ENCODE measurements at places on chromosomes 12 and 14.

DNA sequence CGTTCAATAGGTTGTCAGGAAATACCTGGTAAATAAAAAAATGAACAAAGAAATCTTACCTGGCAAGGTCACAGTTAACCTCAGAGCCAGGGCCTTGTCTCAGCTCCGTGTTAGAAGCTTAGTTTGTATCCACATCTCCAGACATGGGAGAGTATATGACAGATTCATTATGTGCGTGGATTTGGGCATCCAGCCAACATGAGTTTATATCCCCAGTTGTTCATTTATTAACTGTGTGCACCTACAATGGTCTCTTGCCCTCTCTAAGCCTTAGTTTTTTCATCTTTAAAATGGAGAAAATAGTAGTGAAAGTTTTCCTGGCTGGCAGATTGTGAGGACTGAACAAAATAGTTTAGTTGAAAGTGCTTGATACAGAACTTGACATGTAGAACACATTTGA lies 437.8 kb downstream of the NPAS3 start:
- DNase-seq: no peak

DNA sequence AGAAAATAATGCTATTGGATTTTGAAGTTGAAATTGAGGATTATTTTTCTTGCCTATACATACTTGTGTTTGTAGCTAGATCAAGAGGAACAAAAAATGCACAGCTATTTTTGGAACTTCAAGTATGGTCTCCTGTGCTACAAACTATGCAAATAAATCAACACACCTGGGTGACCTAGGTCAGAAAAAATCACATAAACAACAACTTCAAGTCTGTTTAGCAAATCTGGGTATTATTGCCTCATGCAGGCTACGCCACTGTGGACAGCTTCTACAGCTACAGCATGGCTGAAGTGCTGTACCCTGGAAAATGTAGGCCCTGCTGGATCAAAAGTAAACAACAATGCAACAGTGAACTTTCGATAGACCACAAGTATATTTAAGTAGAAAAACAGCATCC lies 87.5 kb downstream of the SLC6A15 start:
- no peak for DNase-seq

DNA sequence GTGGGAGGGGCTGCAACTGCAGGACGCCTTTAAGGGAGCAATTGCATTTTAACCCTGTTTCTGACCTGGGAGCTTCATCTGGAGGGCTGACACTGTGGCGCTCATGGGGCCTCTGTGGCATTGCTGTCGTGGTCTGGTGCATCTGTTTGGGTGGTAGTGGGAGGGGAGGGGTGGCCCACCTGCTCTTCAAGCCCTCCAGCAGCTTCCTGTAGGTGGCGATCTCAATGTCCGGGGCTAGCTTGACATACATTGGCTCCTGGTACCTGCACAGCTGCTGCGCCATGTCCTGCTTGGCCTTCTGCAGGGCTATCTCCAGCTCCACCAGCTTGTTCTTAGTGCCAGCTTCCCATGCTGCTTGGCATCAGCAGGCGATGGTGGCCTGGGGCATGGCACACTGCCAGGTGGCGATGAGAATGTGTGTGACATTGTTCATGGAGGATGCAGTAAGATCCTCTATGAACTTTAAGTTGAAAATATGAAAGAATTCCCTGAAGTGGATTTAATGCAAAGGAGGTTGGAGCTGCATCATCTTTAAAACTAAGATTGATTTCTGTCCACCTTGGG lies 7.7 kb upstream of the KRT82 start:
- DNase-seq: no peak

GRCh38 chr12:12353807-12354206 lies 3.1 kb upstream of the BORCS5 start:
- no peak for DNase-seq

DNA sequence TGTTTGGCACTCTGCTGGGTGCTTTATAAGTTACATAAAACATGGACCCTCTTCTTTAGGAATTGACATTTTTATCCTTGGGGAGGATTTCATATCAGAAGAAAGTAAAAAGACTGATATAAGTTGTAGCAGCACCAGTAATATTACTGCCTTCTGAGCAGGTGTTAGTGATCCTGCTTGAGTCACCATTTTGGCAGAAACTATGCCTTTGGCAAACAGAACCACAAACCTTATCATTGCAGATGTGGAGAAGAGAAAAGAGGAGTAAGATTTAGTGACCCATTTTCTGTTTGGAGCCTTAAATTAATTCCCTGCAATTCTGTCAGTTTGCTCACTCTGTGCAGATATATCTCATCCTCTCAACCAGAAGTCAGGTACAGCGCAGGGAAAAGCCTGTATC lies 23.0 kb downstream of the ZNF410 start:
- no peak for DNase-seq

DNA sequence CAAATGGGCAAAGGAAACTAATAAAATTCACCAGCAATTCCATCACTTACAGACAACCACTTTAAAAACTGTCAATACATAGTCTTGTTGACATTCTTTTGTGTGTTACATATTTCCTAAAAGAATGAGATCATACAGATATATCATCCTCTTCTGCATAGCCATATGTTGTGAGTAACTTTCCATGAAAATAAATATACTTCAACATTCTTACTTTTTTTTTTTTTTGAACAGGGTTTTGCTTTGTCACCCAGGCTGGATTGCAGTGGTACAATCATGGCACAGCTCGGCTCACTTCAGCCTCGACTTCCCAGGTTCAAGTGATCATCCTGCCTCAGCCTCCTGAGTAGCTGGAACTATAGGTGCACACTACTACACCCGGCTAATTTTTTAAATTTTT lies 20.9 kb downstream of the ZC2HC1C start:
- DNase-seq: no peak

DNA sequence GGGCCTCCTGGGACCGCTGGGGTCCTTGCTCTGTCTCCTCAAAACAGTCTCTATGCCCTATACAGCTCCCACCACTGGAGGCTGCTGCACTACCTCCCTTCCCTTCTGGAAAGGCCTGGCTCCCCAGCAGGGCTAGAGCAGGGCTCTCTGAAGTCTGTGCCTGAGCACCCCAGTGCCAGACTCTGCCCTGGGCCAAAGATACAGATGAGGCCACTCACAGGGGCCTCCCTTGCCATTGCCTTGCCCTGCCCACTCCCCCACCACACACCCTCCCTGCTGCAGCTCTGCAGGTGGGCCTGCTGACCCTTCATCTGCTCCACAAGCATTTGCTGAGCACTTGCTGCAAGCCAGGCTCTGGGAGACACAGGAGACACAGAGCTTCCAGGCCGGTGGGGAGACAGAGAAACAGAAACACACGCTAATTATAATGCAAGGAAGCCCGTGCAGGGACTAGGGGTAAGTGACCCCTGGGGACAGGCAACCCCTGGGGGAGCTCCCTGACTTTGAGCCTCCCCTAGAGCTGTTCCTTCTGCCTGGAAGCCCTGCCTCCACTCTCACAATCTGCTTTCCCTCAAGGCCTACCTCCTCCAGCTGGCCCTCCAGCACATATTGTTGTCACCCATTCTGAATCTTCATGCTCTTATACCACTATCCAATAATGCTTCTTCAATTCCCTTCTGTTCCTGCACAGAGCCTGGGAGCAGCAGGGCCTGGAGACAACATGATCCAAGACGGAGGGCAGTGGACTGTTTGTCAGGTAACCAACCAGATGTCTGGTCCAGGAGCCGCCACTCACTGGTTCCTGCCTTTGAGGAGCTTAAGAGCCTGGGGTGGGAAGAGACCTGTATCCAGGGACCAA lies 32.6 kb upstream of the PNMA1 start:
- DNase-seq: no peak

- DNase-seq: no peak
Measured at GRCh38 chr12:1799882-1800400, 20.4 kb upstream of the LRTM2 start.

DNA sequence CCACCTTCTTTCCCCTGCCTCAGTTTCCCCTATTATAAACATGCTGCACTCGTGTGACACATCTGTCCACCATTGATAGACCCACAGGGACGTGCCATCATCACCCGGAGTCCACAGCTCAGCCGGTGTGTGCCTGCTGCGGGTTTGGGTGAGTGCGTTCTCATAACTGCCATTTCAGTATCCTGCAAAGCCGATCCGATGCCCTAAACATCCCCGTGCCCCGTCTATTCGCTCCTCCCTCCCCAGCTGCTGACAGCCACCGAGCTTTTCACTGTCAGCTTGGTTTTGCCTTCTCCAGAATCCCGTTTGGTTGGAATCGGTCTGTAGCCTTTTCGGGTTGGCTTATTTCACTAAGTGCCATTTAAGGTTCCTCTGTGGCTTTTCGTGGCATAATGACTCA lies 3.9 kb downstream of the LRCOL1 start:
- DNase-seq: no peak

DNA sequence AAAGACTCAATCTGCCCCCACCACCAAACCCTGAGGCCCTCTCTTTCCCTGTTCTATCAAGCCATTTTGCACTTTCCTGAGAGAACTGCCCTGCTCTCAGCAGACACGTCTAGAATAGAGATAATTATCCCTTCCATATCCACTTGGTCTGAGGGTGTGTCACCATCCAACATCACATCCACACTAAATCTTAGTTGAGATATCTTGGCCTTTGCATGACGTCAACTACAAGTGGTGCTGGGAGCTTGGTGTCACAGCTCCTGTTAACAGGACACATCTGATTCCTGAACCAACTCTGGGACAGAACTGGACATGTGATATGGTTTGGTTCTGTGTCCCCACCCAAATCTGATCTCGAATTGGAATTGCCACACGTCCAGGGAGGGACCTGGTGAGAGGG lies 1109.2 kb downstream of the TMEM121 start:
- no peak for DNase-seq

DNA sequence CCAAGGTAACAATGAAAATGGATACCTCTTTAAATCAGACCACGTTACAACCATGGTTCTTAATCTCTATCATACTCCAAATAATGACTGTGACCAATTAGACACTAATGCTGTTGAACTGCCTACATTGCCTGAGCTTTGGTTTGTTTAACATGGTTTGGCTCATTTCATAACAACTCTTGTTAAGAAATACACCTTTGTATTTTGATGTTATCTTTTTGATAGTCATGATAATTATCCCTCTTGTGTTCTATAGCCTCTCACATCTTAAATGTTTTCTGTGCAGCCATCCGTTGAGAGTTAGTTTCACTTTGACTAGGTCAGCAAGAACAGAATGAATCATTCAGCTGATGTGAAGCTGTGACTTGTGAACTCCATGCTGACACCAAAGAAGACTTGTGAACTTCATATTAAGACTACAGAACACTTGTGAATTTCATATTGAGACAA lies 75.5 kb upstream of the RERGL start:
- DNase-seq: peak; percentile 82

DNA sequence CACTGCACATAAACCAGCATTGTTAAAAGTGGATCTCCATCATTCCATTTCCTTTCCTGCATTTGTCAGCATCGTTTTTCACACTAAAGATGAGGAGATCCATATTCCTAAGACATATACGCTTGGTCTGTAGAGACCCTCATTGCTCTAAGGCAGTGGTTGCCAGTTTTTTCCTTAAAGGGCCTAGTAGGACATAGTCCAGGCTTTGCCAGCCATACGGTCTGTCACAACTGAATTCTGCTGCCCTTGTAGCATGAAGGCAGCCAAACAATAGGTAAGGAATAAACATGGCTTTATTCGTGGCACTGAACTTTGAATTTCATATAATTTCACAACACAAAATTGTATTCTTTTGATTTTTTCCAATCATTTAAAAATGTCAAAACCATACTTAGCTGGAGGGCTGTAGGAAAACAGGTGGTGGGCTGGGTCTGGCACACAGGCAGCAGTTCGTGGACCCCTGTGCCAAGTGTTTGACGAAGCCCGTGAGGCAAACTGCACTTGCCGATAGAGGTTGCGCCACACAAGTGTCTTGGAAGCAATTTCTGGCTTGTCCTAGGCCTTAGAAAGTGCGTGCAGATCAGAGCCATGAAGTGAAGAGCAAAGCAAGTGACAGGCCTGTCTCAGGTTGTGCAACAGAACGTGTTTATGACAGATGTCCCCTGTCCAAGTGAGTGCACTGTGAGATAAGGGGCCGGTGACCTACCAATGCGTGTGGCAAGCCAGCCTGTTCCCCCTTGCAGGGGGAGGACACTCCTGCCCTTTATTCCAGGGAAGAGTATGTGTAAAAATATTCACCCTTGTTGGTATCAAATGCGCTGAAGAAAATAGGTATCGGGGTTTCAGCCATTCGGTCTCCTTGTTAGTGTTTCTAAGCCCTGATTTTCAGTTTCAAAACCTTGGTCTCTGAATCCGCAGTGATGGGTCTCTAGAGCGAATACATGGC lies 916 bp upstream of the CHPT1 start:
- no peak for DNase-seq

DNA sequence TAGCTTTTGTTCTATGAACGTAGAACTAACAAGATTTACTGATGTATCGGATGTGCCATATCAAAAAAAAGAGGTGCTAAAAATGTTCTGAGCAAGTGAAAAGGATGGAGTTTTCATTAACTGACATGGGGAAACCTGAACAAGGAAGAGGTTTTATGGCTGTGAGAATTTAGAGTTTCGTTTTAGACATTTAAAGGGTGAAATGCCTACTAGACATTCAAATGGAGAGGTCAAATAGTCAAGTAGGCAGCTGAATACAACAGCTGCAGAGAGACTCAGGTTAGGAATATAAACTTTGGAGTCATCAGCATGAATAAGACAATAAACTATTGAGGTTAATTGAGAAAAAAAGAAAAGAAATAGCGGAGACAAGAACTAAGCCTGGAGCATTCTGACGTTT lies 364.9 kb upstream of the GARIN6 start:
- DNase-seq: no peak

GRCh38 chr14:39492267-39492666 lies 60.0 kb upstream of the FBXO33 start:
- no peak for DNase-seq

Measured in GM12878 (cell line).